ENCODE measurements at places on chromosomes 16 and 17.

- DNase-seq: no peak
Measured at GRCh38 chr16:4140652-4141051, 24.4 kb upstream of the ADCY9 start.

DNA sequence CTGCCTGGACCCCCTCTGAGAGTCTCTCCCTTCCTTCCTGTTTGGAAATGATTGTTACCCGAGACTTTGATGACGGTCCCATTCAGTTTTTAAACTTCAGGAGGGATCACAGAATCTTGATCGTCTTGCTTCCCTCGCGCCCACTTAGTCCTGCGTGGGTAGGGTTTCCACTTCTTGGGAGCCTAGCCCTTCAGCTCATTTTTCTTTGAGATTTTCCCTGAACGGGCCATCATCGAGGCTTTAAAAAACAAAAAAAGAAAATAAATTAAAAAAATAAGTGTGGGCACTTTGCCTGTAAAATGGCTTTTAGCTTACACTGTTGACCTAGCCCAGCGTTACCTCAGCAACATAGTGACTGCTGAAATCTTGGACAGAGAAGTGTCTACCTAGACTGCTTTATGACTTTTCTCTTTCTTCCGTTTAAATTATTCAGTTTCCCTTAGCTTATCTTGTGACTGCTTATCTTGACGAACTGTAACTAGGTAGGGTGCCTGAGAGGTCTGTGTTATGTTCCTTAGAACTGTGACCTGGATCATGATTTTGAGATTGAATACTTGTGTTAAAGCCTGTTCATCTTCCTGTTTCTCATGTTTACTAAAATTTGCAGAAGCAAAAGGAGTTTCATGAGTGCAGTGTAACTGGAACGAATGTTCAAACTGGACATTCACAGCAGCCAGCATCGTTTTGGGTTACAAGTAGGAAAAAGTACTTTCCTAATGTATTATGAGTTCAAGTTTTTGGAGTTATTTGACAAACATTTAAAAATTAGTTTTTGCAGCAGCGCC lies 874 bp downstream of the WWP2 start:
- DNase-seq: no peak

- no peak for DNase-seq
Measured at GRCh38 chr17:42809250-42809649, 10.6 kb downstream of the CNTD1 start.

DNA sequence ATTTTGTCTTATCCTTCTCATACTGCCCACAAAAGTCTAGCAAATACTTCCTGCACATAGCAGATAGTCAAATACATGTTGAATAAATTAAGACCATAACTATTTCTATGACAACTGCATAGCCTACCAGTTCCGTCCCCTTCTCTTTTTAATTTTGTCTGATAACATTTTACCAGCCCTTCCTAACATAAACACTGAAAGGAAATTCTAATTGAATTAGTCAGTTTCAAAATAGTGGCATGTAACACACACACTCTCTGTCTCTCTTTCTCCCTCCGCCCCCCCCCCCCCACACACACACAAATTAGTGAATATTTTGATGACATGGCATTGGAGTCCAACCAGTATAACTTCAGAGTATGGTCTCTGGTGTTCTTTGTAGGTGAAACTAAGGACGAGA lies 41.8 kb downstream of the TNRC6C start:
- DNase-seq: no peak

DNA sequence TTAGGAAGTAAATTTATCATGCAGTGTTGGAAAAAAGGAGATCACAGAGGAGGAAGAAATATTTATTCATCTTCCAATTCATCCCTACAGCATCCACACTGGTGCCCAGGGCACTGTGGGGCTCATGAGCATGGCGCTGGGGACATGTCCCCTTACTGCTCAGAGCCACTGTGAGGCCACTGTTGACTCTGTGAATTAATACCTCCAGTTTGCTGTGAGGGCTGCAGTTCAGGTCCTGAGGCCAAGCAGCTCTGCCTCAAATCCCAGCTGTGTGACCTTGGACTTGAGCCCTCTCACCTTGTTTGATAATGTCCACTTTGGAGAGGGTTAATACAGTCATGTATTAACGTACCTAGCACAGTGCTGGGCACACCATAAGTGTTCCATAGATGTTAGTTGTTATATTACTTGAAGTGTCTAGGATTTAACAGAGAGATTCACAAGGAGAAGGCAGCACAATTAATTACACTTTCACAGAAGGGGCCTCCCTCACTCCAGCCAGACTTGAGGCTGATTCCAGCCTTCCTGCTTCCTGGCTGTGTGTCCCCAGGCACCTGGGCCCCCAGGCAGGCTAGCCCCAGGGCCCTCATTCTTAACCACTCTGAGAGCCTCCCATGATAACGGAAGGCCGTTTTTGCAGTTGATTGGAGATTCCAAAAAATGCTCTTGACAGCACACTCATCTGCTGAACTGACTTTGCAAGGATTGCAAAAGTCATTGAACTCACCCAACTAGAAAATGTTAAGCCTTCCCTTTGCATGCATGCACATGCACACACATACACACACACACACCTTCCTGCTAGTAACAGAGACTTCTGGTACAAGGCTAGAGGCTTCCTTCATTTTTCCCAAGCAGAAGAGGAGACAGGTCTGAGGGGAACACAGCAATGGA lies 29.4 kb downstream of the KATNIP start:
- DNase-seq: no peak

DNA sequence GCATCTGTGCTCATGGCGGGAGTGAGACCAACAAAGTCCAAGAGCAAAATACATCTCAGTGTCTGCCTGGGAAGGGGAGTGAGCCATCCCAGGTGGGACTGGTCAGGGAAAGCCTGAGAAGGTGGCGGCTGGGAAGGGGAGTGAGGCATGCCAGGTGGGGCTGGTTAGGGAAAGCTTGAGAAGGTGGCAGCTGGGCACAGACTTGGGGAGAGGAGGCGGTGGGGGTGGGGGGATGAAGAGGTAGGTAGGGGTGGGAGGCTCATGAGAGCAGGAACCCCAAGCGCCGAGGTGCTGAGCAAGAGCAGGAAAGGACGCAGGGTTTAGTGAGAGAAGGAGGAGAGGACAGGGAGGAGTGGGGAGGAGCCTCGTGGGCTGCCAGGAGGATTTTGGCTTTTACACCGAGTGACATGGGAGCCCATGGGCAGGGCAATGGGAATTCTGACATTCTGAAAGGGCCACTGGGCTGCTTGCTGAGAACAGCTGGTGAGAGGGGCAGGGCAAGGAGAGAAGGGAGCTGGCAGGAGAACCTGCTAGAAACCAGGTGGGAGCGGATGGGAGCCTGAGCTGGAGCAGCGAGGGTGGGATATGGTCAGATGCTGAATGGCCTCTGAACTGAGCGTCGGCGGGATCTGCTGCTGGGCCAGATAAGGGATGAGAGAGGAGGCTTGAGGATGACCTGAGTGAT lies 256.1 kb upstream of the RPL38 start:
- DNase-seq: no peak

DNA sequence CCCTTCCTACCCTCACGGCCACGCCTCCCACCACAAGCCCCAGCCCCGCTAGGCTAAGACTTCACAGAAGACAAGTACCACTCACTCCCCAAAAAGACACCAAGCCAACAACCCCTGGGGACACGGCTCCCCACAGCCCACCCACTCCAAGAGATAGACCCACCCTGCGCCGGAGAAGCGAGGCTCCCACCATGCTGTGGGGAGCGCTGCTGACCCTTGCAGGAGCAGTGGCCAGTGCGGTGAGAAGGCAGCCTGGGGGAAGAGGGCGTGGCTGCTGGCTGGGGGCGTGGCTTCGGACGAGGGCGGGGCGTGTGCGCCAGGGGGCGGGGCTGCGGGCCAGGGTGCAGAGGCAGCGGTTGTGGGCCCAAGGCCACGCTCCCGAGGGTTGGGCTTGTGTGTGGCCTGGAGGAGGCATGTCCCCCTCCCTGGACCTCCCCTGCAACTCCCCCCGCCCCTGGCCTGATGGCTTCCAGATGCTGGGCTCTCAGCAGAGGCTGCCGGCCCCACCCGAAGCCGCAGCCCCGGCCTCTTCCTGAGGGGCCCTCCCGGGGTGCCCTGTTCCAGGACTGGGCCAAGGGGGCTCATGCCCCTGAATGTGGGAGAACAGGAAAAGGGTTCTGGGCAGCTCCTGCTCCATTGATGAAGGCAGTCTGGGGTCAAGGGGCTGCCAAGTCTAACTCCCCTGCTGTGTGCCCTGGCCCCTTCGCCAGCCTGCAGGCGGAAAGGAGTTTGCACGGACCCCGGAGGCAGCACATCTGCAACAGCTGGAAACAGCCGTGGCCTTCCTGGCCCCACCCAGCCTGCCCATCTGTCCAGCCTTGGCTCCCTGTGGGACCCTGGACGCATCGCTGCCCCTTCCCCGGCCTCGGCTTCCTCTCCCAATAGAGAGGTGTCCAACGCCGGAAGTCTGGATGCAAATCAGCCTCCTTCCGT lies 9.1 kb downstream of the TFAP4 start:
- no peak for DNase-seq

GRCh38 chr17:77935121-77935571 lies 23.4 kb upstream of the TNRC6C start:
- no peak for DNase-seq

- DNase-seq: no peak
Measured at GRCh38 chr16:10123141-10123540, 59.1 kb downstream of the GRIN2A start.

- DNase-seq: no peak
Measured at GRCh38 chr17:42459256-42459800, 650 bp downstream of the ATP6V0A1 start.

GRCh38 chr16:49563666-49564065 lies 190.1 kb downstream of the C16orf78 start:
- no peak for DNase-seq

- no peak for DNase-seq
Measured at GRCh38 chr16:57823836-57824235, 21.5 kb upstream of the KIFC3 start.

DNA sequence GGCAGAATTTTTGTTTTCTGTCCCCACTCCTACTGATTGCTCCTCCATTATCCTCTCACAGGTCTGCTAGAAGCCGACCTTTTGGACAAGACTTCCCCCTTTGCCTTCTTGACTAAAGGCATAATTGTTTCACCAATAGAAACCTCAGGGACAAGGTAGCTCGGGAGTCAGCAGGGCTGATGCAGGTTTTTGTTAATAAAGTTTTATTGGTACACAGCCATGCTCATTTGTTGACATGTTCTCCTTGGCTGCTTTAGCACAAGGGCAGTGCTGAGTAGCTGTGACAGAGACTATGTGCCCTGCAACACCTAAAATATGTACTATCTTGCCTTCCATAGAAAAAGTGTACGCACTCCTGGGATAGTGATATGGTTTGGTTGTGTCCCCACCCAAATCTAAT lies 271.6 kb downstream of the XYLT1 start:
- no peak for DNase-seq

DNA sequence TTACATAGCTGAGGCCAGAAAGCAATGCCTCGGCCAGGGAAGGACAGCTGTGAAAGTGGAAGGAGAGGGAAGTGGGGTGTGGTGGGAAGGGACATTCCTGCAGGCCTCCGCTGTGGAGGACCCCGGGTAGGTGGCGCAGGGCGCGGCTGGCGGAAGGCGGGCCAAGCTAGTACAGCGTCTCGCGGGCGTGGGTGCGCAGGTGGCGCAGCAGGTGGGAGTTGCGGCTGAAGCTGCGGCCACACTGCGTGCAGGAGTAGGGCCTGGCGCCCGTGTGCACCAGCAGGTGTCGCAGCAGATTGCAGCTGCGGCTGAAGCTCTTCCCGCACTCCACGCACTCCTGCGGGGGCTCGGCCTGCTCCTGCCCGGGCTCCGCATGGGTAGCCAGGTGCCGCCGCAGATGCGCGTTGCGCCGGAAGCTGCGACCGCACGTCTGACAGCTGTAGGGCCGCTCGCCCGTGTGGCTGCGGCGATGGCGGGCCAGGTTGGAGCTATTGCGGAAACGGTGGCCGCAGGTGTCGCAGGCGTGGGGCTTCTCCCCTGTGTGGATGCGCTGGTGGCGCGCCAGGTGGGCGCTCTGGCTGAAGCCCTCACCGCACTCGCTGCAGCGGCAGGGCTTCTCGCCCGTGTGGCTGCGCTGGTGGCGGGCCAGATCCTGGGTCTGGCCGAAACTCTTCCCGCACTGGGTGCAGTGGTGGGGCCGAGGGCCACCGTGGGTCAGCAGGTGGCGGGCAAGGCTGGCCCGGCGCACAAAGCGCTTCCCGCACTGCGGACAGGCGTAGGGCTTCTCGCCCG lies 10.0 kb downstream of the ZSCAN10 start:
- DNase-seq: no peak

- DNase-seq: no peak
Measured at GRCh38 chr17:66290101-66290722, 12.2 kb upstream of the PRKCA start.

DNA sequence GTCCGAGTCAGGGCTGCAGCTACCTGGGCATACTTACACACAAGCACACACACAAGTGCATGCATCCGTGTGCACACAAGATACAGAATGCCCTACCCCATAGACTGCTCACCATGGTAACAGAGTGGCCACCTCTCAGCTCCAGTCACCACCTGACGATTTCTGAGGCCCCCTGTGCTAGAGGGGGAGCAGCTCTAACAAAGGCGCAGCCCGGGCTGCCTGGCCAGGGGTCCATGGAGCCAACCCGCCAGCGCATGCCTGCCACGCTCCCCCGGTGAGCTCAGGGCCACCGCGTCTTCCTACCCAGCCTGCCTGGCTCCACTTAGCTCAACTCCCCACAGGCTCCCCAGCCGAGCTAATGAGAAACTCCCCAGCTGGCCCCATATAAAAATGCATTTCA lies 75.5 kb downstream of the ZNF423 start:
- DNase-seq: no peak

GRCh38 chr16:9053006-9053601 lies 38.3 kb upstream of the HAPSTR1 start:
- no peak for DNase-seq

DNA sequence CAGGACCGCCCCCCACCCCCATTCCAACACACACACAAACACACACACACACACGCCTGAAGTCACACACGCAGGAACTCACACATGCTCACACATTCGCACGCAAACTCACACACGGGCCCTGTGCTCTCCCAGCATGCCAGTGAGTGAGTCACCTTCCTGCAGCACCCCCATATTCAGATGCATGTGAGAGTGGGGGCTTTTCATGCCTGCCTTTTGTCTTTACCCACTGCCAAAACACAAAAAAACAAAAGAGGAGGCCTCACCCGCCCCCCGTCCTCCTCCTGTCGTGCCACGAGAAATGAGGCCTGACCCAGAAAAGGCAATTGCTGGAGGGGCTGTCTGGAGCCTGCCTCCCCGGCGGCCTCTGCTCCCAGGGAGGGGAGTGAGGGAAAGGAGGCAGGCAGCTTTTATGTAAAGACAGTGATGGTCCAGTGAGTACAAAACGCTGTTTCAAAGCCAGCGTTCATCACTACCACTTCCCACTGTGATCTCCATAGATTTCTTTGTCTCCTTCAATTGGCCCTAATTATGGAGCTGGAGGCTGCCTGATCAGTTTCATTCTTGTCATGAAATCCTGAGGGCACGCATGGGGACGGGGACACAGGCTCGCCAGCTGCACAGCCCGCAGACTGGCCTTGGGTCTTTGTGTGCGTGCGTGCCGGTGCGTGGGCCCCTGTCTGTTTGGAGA lies 29.5 kb upstream of the GSE1 start:
- DNase-seq: no peak

Data from activated CD4-positive, CD25-positive, alpha-beta regulatory T cell treated with anti-CD3 and anti-CD28 coated beads, Interleukin-2, amount 50 U/mL, for 16 hours (primary cell).